Trophoblast cell (in vitro differentiated cells and primary cell): ENCODE measurements at places on chromosomes 2 and 18.

- no peak for DNase-seq
These were observed 129.1 kb downstream of the RGPD3 start for GRCh38 chr2:106339132-106339531.

DNA sequence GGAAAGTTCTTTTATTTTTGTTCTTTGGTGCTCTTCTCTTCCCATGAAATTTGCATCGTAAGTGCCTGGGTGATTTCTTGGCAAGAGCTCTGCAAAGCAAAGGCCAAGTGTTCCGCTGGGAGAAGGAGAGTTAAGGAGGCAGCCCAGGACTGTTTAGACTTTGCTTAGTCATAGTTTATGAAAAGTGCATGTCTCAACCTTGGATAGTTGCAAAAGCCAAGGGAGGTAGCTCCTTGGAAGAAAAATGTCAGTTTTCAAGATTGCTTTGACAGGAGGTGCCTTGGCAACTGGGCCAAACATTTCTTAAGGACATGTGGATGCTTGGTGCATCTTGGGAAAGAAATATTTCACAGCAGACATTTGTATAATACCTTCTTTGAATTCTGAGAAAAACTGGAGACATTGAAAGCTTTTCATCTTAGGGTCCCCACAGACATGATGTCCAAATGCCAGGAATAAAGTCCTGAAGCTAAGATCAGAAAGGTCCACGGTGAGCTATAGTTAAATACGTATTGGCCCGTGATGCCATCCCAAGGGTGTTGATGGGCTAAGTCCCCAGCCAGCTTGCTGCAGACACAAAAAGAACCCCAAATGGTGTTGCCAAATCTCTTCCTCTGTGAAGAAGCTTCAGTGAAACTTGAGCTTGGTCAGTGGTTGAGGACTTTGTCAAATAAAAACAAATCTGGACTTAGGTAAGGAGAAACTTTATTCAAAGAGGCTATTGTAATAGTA lies 96.3 kb upstream of the THUMPD2 start:
- peak; percentile 5 for DNase-seq

GRCh38 chr2:26757873-26758789 lies 6.0 kb upstream of the SLC35F6 start:
- peak; percentile 97 for DNase-seq

DNA sequence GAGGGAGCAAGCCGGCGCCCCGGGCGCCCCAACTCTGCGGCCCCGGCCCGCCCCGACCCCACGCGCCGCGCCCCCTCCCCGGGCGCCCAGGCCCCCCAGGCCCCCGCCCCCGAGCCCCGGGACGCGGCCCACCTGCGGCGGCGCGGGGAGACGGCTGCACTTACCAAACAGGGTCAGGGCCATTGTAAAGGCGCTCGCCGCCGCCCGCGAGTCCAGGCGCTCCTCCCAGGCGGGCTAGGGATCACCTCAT lies 526 bp downstream of the CHN1 start:
- no peak for DNase-seq

DNA sequence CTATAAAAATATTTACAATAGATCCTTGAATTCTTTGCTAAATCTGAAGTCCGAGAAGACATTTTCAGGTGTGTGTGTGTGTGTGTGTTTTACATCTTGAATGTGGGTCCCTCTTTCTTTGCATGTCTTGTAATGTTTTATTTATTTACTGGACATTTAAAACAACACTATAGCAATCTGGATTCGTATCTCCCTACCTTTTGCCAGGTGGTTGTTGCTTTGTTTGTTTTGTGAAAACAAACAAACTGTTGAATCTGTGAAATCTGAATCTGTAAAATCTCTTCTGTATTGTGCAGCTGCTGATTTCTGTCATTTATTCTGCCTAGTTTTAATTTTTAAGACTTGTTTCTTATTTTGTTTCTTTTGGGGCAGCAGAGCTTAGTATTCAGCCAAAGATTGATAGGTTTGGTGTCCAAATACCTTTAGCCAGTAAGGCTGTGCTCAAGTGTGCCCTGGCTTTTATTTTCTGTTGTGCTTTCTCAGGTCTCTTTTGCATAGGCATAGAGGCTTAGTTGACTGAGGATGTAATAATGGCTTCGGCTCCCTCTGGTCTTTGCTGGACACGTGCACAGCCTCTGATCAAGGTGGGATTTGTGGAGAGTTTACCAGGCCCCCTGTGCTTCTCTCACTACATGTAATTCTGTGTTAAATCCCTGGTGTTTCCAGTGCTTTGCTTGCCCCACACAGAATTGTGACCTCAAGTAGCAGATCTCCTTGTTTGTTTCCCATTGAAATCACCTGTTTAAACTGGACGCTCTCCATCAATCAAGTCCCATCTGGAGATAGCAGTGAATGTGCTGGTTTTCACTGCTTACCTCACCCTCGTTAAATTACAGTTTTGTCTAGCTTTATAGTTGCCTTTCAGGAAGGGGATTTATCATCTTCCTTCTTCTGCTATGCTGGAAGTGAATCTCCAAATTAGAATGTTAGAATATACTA lies 71.1 kb downstream of the BIRC6 start:
- no peak for DNase-seq

GRCh38 chr18:76274468-76275289 lies 220.4 kb downstream of the ZNF516 start:
- DNase-seq, result no peak

DNA sequence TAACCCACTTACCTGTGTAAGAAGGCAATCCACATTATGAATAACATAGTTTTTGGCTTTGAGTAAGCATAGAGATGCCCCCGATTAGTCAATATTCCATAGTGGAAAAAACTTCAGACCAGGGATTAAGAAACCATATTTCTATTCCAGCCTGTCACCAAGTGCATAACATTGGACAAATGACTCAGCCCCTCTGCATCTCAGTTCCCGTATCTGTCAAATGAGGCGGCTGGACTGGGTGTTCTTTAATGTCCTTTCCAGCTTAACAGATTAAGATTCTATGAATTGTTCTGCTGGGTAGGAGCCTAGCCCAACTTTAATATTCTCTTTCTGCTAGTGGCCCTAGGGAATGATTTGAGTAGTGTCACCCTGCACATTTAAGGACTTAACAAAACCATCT lies 11.8 kb upstream of the FTCDNL1 start:
- DNase-seq, result peak; percentile 71

DNA sequence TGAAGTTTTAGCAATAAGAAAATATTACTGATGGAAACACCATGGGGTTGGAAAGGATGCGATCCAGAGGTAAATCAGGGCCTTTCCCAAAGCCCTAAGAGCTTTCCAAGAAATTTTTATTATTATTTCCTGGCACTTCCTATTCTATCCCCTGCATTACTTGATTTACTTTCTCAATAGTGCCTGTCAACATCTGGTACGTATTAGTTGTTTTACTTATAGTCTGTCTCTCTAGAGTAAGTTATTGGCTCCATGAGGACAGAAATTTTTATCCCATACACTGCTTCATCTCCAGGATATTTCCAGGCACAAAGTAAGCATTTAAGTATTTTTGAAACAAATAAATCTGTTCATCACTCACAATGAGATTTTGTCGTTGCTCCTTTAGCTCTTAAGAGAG lies 18.1 kb downstream of the PPP4R1 start:
- DNase-seq, result no peak

GRCh38 chr18:79961527-79962291 lies 2.7 kb upstream of the HSBP1L1 start:
- no peak for DNase-seq

- no peak for DNase-seq
These were observed 223.7 kb downstream of the NUP35 start for GRCh38 chr2:183347969-183348368.

GRCh38 chr2:42054714-42055430 lies 7.1 kb downstream of the PKDCC start:
- no peak for DNase-seq

GRCh38 chr2:182057002-182057401 lies 71.3 kb downstream of the PPP1R1C start:
- no peak for DNase-seq

- no peak for DNase-seq
These were observed 396.1 kb upstream of the RAB12 start for GRCh38 chr18:8212896-8213780.

GRCh38 chr2:120257522-120257921 lies 4.9 kb downstream of the RALB start:
- no peak for DNase-seq

DNA sequence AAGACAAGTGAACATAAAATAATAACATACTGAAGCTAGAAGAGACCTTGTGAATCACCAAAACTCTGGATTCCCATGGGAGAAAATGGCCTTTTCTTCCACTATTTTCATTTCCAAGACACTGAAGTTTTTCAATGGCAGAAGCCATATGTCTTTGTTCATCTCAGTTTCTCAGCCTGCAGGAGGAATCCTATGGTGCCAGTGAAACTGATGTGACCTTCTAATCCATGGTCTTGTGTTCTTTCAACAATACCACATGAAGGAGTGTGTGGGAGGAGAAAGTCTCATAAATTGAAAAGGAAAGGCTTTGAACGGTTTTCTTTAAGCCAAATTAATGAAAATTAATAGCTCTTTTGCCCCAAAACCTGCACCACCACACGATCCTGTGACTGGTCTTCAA lies 257.3 kb downstream of the EPHA4 start:
- no peak for DNase-seq

- peak; percentile 67 for DNase-seq
These were observed 23.8 kb downstream of the FBXO41 start for GRCh38 chr2:73260338-73260984.

DNA sequence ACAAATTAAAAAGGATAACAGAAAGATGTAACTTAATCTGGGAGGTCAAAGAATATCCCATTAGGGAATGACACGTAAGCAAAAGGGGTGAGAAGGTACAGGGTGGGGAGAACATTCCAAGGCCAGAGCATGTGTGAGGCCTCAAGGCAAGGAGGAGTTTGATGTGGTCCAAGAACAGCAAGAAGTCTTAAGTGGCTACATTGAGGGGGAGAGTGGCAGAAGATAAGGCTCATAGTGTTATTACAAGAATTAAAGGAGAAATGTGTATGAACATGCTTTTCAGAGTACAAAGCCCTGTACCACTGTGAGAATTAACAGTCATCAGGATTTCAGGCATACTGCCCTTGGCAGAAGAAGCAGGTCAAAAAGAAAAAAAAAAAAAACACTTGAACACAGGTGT lies 174.4 kb upstream of the ERBB4 start:
- DNase-seq, result no peak

GRCh38 chr2:64594226-64594989 lies 59.3 kb downstream of the SERTAD2 start:
- DNase-seq, result no peak

GRCh38 chr2:30584116-30584515 lies 137.1 kb downstream of the LCLAT1 start:
- no peak for DNase-seq

GRCh38 chr18:79766308-79766707 lies 31.4 kb upstream of the KCNG2 start:
- no peak for DNase-seq

DNA sequence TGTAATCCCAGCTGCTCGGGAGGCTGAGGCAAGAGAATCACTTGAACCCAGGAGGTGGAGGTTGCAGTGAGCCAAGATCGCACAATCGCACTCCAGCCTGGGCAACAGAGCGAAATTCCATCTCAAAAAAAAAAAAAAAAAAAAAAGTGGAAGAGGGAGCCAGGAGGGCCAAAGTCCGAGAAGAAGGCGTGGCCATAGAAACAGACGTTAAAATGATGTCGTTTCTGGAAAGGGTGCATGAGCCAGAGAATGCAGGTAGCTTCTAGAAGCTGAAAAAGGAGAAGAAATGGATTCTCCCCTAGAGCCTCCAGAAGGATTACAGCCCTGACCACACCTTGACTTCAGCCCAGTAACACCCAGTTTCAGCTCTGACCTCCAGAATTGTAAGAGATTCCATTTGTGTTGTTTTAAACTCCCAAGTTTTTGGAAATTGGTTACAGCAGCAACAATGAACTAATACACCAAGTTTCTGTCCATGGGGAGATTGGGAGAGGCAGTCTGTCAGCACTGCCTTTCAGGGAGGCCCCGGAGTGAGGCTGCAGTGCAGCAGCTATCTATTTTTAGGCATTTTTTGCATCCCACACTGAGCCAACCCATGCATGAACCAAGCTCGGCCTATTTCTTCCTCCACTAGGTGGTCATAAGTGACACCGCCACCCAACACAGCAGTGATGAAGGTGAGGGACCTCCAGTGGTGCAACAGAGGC lies 14.2 kb upstream of the TRAF3IP1 start:
- no peak for DNase-seq

GRCh38 chr18:8290435-8290834 lies 318.8 kb upstream of the RAB12 start:
- no peak for DNase-seq

GRCh38 chr2:46118656-46119371 lies 178.4 kb upstream of the EPAS1 start:
- no peak for DNase-seq
